NCI-H187 treated with DMSO at 0.1 percent for 48 hours (cell line): ENCODE measurements at places on chromosomes 4 and X.

DNA sequence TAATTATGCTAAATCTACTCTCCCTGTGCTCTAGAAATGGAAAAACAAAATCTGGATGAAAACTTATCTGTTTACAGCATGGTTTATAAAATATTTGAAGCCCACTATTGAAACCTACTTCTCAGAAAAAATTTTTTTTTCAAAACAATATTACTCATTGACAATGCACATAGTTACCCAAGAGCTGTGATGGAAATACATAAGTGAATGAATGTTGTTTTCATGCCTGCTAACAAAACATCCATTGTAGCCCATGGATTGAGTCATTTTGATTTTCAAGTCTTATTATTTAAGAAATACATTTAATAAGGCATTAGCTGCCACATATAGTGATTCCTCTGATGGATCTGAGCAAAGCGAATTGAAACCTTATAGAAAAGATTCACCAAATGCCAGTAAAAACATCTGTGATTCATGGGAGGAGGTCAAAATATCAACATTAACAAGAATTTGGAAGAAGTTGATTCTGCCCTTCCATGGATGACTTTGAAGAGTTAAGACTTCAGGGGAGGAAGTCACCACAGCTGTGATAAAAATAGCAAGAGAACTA, 144.7 kb upstream of the HHIP start:
- no peak for DNase-seq

GRCh38 chr4:28723371-28723770, 1862.7 kb downstream of the STIM2 start:
- no peak for DNase-seq

DNA sequence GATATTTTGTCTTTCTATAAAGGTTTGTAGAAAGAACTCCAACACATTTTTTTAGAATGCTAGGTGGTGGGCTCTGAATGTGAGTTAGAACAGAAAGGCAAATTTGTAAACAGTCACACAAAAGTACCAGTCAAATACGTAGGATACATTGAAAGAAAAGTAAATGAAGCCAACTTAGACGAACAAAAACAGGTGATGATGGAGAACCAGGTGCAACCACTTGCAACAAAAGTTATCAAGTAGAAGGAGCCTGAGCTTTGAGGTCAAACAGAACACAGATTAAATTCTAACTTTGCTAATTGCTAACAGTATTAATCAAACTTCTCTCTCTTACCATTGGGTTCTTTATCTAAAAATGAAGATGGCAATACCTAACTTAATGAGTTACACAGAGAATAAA, 62.7 kb upstream of the DAPP1 start:
- no peak for DNase-seq

DNA sequence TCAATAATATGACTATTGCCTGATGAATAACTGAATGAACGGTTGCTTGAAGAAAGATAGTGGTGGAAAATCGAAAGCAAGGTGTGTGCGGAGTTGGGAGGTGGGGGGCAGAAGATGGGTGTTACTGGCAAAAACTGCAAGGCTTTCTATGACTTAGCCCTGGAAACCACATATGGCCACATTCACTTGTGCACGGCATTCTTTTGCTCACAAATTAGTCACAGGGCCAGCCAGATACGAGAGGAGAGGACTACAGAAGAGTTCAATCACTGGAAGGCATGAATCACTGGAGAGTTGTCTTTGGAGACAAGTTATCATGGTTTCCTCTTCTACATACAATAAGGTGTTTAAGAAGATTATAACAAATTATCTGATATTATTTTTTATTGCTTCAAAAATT, 626.5 kb upstream of the CPEB2 start:
- DNase-seq: no peak
